Stimulated activated CD4-positive, alpha-beta T cell treated with anti-CD3 and anti-CD28 coated beads, TNF-alpha, amount 100 ng/mL, for 48 hours (primary cell): ENCODE measurements at places on chromosomes 3 and 15.

- no peak for DNase-seq
These were observed 47.9 kb downstream of the KBTBD12 start for GRCh38 chr3:127962937-127963336.

- DNase-seq, result no peak
These were observed 143.1 kb upstream of the TBL1XR1 start for GRCh38 chr3:177340243-177340830.

GRCh38 chr15:40878785-40879184 is 4.8 kb upstream of the RHOV start:
- DNase-seq, result no peak

- no peak for DNase-seq
These were observed 33.9 kb upstream of the MEIS2 start for GRCh38 chr15:37134244-37134643.

GRCh38 chr3:140203510-140203909 is 268.5 kb downstream of the CLSTN2 start:
- no peak for DNase-seq

DNA sequence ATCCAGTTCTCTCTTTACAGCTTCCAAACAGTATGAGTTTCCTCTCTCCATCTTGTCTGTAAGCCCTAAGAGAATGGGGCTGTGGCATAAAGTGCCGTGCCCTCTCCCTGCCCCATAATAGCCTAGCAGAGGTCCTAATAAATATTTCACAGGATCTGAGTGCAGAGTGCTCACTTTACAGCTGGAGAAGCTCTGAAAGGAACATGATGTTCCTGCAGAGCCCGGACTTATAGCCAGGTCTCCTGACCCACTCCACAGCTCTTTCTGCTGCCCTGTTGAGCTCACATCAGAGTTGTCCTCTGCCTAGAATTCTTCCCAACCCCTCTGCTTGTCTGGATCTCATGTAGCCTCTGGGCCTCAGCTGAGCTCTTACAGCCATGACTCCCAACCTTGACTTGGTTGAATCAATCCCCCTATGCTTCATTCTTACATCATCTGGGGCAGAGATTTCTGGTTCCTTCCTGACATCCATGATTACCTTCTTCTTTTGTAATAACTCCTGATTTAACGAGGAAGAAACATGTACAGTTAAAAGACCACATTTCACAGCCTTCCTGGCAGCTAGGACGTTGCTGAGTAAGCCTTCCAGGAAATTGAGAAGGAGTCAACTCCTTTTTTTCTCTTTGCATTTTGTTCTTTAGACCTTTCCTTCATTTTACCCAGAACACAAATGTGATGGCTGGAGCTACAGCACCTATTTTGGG is 135.3 kb downstream of the RPLP1 start:
- DNase-seq, result no peak

GRCh38 chr15:58404722-58405121 is 27.1 kb upstream of the LIPC start:
- no peak for DNase-seq

- DNase-seq, result no peak
These were observed 4.3 kb downstream of the SUCLG2 start for GRCh38 chr3:67650084-67650483.

DNA sequence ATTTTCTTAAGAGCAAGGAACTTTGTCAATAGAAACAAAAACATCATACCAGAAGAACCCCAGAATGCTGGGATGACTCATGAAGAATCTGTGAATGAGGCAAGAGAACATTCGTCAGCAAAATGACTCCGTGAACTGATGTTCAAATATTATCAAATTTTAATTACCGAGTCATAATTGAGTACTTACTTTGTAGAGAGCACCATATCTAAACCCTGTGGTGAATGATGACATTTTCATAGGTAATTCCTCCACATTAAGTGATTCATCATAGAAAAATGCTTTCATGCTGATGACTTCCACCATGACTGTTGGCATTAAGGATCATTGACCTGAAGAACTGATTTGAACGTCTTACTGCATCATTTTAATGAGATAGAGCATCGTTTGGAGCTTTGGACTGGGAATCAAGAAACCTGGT is 56.3 kb downstream of the PPARG start:
- DNase-seq, result no peak

DNA sequence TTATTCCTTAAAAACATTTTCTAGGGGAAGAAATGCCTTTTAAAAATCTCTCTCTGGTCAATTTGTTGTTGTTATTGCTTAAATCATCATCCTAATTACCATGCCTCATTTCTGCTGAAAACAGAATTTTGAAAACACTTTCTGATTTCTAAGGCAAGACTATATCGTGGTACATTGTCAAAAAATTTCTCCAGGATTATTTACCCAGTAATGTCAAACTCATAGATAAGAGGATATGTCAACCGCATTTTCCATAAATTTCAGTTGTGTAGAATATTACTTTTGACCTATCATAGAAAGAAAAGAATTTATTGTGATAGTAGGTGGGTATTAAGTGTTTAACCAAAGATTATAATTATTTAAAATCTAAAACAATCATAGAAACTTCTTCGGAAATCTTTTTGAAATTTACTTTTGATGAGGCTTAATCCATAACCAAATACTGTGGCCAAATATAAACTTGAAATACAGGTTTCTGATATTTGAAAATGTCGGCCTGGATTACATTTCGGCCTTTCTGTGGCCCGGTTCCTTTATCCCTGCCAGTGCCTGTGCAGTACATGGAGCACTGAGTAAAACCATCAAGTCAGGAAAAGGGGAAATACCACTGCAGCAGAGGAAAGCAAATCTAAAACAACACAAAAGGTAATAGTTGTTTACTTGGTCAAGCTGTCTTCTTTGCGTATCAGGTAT is 173.4 kb downstream of the MYRIP start:
- DNase-seq, result no peak

GRCh38 chr3:197085137-197085536 is 55.5 kb upstream of the MELTF start:
- no peak for DNase-seq

DNA sequence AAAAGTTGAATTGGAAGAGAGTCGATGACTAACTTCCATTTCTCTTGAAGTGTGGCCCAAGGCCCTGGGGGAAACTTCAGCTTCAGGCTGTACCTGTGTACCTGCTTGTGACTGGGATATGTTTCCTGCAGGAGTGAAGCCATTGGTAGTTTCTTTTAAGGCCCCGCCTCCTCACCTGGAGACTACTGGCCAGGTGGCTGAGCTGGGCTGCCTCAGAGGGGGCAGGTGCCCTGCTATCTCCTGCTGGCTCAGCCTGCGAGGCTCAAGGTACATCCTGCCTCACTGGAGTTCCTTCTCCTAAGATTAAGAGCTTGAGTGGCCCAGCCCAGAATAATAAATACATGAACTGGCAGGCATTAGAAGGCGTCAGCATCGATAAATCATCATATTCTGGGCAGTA is 121.6 kb upstream of the ROPN1 start:
- DNase-seq, result no peak

GRCh38 chr3:155555479-155556060 is 189.3 kb downstream of the PLCH1 start:
- no peak for DNase-seq

DNA sequence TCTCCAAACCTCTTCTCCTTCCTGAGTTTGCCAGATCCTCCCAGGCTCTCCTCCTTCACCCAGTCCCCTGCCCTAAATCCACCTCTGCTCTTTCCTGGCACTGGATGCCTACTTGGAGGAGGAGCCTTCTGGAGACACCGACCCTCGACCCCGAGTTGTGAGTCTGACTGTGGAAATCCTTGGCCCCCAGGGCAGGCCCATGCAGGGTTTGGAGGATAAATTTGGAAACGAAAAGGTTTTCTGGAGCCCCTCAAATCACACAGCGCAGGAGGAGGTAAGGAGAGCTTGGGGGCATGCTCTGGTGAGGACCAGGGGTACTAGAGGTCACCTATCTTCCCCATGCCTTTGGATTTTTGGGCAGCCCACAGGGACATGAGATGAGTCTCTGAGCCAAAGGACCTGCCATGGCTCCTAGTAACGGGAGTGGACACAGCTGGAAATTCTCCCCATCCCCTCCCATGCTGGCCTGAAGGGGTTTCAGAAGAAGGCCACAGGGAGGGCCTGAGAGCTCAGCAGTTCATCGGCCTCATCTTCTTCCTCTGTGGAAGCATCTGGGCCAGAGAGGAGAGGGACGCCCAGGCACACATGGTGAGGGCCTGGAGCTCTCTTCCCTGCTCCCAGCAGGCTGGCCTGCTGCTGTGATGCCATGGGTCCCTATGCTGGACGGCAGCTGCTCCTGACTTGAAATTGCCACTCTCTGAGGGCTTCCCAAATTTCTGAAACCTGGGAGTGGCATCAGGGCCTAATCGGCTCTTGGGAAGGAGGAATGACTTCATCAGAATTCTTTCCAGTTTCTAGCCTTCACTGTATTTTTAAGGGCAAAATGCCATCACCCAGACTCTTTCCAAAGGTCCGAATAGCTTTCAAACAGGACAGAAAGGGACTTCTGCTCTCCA is 68.6 kb upstream of the ITGA11 start:
- no peak for DNase-seq

DNA sequence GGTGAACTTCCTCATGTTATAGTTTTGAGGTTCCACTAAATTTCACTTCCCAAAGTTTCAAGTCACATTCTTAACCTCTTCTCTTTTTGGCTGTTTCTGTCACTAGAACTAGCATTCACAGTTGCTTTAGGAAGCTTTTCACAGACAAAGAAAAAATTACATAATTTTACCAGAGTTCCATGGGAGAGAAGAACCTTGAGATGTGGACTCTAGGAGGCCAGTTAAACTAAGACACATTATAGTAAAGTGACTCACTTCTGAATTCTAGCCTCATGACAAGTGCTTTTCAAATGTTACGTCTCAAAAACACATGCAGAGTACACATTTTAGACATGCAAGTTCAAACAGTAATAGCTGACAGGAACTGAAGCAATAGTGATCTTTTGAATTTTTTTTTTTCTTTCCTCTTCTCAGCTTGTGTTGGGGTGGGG is 39.9 kb upstream of the LRTM1 start:
- DNase-seq, result no peak

GRCh38 chr3:12442654-12443501 is 41.4 kb upstream of the TSEN2 start:
- no peak for DNase-seq

- no peak for DNase-seq
These were observed 300.6 kb downstream of the SATB1 start for GRCh38 chr3:18124501-18124900.

DNA sequence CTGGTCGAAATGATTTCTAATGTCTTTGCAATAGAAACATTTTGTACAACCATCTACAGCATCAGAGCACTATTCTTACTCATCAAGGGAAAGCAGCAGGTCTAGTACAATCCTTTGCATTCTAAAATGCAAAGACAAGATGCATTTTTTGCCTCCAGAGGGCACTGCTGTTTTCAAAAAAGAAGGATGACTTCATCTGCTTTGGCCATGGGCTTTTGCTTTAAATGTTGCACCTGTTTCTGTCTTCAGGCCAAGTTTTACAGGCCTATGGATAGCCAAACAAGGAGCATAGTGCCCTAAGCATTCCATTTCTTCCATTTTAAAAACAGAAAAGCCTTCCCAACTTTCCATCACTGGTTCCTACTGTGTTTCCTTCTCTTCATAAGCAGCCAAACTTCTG is 3.4 kb downstream of the PARP9 start:
- no peak for DNase-seq

GRCh38 chr3:15165061-15165460 is 41.0 kb upstream of the CAPN7 start:
- DNase-seq, result no peak

DNA sequence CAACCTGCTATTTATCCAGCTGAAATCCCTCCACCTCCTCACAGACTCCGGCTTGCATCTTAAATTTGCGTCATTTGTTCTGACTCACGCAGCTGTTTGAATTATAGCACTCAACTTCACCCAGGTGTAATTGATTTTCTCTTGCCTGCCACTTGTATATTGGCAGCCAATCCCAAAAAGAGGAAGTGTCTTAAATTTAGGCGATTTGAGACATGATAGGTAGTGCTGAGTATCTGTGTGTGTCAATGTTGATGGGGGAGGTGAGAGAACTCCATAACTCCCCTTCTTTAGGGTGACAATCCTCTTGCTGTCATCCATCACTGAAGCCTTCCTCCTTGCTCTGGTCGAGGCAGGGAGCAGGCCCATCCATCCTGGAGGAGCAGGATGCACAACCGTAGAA is 77.2 kb upstream of the TPRG1 start:
- no peak for DNase-seq

DNA sequence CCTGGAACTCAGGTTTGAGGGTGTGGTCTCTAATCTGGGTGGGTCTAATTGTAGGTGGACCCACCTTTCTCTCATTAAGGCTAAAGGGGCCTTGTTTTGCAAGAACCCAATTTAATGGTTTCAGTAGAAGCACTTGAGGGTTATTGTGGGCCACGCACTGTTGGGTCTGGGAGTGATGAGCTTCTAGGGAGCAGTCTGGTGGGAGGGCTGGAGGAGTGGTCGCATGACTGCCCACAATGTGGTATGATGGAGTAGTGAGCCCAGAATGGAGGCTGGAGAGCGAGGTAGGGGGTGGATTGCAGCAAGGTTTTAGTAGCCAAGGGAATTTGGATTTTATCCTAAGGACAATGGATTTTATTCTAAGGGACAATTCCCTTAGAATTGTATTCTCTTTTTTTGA is 2.7 kb downstream of the TATDN2 start:
- no peak for DNase-seq

- no peak for DNase-seq
These were observed 32.2 kb upstream of the SNRK start for GRCh38 chr3:43254125-43254524.

- DNase-seq, result no peak
These were observed 74.7 kb upstream of the ACKR4 start for GRCh38 chr3:132522353-132522752.

DNA sequence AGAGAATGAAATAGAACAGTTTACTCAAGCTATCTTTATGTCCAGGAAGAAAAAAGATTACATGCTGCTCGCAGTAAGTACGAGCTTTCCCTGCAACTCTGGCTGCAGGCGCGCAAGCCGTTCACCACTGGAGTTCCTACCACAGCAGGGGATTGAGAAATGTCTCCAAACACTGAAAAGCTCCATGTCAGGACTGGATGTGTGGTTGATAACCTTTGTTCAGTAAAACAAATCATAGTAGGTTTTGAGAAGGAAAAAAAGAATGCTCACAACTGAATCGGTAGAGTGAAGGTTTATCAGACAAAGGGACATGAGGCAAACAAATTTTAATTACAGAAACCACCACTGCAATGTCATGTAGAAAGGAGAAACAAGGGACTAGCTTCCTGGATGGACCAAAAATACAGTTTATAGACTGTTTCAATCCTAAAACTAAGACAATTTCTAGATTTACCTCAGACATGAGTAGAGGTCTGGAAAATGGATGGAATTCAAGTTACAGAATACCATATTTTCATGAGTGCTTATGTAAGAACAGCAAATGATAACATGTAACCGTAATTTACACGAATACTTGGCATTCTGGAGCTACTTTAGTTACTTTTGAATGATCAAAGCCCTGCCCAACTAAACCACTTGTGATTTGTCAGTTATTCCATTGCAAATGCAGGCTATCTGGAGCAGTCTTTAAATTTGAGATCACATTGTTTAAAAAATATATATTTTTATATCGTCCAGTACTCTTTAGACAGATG is 471.1 kb downstream of the SHQ1 start:
- no peak for DNase-seq

GRCh38 chr3:10196389-10197052 is 31.8 kb downstream of the IRAK2 start:
- DNase-seq, result no peak

GRCh38 chr3:41972802-41973201 is 10.9 kb upstream of the ULK4 start:
- no peak for DNase-seq
